ENCODE measurements at places on chromosomes 2 and 18.

- peak; percentile 69 for DNase-seq
These were observed 34.3 kb downstream of the LPIN2 start for GRCh38 chr18:2978661-2979106.

GRCh38 chr2:99903981-99904380, 238.4 kb downstream of the AFF3 start:
- no peak for DNase-seq

- DNase-seq = no peak
These were observed 46.2 kb upstream of the ACMSD start for GRCh38 chr2:134792186-134792585.

DNA sequence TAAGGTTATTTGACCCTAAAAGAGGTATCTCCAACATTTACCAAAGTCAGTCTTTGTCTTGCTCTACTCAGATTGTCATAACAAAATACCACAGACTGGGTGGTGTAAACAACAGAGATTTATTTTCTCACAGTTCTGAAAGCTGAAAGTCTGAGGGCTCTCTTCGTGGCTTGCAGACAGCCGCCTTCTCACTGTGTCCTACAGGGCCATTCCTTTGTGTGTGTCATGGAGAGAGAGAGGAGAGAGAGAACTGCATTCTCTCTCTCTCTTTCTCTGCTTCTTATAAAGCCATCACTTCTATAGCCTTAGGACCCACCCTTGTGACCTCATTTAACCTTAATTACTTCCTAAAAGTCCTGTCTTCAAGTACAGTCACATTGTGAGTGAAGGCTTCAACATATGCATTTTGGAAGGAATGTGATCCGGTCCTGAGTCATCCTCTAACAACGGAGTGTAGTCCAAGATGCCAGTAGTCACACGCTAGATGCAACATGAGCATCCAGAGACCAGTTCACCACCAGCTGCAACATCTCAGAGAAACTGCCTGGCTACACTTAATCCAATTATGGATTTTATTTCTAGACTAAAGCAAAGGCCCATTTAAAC, 130.2 kb downstream of the CD226 start:
- DNase-seq = peak; percentile 79

GRCh38 chr2:110678457-110679336, 834 bp upstream of the BUB1 start:
- peak; percentile 13 for DNase-seq

GRCh38 chr2:147863835-147864234, 19.0 kb downstream of the ACVR2A start:
- DNase-seq = no peak

DNA sequence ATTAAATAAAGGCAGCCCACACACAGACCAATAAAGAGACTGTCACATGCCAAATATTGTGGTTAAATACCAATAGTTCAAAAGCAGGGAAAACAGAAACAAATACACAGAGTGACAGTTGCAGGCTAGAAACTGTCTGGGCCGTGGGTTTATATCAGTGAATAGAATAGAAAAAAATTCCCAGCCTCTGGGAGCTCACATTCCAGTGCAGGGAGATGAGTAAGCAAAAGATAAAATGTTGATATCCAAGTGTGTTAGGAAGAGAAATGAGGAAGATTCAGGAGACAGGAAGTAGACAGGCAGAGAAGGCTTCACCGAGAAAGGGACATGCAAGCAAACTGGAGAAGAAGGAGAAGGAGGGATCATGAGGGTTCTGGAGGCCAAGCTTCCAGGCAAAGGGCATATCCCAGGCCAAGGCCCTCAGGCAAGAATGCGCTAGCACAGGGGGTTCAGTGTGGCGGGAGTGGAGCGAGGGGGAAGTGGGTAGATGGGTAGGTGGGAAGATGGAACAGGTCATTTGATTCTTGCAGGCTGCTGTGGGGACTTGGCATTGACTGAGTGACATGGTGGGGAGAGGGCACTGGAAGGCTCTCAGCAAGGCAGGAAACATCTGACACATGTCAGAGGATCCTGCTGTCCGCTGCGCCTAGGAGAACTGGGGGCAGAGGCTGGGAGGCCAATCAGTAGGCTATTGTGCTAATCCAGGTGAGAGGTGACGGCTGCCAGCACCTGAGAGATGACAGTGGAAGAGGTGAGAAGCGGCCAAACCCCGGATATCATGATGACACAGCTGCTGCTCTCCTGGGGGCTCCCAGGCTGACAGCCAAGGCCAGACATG, 89.2 kb downstream of the ZBTB7C start:
- DNase-seq = no peak

DNA sequence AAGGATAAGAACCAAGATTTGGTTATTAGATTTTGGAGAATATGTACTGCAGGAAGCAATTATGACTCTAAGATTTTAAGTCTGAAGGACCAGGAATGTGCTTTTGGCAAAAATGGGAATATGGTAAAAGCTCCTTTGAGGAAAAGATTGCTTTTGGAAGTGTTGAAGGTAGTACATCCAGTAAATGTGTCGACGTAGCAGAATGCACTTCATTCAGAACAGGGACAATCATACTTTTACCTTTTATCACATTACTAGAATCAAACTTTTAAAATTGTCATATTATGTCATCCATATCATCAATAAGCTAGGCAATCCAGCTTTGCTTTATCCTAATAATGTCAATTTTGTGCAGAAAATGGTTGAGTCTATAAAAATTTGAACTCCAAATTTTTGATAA, 74.3 kb upstream of the MSTN start:
- no peak for DNase-seq

DNA sequence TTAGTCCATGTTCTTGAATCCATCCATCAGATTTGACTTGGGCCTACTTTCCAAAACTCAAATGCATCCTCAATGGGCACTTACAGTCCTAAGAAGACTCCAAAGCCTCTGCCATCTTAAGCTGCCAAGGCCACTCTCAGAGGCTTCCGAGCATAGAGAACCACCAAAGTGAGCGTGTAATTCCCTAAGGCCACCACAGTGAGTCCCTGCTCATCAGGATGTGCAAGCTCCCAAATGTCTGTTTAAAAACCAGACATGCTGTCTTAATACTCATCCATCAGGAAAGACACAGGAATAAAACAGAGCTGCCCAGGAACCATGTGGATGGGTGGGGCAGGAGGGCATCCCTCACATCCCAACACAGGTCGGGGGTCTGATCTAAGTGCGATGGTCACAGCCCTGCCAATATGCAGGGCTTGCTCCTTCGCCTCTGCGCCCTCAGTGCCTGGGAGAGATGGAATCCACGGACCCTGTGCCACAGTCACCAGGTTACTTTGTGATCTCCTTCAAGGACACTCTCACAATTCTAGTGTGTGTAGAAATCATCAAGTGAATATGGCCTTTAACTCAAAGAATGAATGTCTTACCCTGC, 80.4 kb downstream of the POLR1A start:
- DNase-seq = no peak

- peak; percentile 53 for DNase-seq
These were observed 85.6 kb downstream of the EHD3 start for GRCh38 chr2:31319406-31320175.

DNA sequence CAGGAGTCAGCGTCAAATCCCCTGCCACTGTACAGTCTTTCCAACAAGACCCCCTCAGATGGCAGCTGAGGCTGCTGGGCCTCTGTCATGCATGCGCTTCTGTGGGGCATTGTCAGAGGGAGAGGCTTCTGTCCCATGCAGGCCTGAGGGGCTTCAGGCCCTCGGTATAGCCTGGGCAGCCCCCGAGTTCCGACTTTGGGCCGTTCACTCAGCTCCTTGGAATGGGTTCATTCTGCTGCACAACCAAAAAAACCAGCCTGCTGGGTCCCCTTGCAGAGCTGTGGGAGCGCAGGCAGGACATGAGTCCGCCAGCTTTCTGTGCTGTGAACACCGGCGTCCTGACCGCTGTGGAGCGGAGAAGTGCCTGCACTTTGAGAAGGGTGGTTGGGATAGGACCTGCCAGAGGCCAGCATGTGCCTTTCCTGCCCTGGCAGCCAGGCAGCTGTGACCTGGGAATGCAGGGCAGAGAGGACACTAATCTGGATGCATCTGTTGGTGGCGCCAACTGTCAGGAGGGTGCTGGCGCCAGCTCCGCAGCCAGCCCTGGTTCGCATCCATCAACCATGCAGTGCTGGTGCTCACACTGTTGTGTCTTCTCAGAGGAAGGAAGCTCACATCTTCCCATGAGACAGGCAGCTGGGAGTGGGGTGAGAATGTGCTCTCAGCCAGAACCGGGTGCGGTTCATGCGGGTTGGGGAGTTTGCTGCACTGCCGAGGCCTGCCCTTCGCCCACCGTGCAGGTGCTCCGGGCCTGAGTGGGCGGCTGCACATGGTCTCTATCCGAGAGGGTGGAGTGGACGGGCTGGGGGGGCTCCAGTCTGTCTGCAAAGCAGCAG, 14.3 kb downstream of the ARHGEF4 start:
- no peak for DNase-seq

- DNase-seq = no peak
These were observed 40.9 kb downstream of the KDM3A start for GRCh38 chr2:86482034-86482433.

- no peak for DNase-seq
These were observed 143.3 kb upstream of the KLHL29 start for GRCh38 chr2:23241611-23242245.

DNA sequence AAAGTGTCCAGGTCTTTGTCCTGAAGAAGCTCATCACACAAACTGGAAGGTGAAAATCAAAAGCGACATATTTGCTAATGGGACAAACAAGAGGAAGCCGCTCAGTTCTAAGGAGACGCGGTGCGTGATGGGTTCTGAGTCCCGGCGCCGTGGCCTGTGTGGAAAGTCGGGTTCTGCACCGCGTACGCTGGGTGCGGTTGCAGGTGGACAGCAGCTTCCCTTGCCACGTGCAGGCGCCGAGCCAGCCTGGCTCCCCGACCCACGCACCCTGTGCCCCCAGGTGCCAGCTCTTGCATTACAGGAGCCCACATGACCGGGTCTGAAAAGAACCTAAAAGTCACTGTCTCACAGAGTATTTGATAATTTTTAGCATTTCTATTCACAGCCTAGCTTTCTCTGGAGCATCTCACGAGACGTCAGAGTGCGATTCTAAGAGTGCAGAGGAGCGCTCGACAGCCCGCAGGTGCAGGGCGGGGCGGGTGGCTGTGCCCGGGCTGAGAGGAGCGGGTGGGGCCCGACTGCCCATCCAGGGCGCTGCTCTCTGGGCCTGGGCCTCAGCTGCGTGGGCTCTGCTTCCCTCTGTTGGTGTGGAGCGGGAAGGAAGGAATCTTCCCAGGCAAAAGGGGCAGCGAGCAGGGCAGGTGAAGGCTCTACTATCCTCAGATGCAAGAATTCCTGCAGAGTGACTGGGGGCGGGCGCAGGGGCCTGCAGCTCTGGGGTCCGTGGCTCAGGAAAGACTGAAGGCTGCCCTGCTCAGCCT, 39.4 kb downstream of the MYT1L start:
- DNase-seq = peak; percentile 14

- DNase-seq = no peak
These were observed 1.4 kb upstream of the UXS1 start for GRCh38 chr2:106195456-106195855.

GRCh38 chr18:56043641-56044061, 455.7 kb upstream of the TCF4 start:
- no peak for DNase-seq

DNA sequence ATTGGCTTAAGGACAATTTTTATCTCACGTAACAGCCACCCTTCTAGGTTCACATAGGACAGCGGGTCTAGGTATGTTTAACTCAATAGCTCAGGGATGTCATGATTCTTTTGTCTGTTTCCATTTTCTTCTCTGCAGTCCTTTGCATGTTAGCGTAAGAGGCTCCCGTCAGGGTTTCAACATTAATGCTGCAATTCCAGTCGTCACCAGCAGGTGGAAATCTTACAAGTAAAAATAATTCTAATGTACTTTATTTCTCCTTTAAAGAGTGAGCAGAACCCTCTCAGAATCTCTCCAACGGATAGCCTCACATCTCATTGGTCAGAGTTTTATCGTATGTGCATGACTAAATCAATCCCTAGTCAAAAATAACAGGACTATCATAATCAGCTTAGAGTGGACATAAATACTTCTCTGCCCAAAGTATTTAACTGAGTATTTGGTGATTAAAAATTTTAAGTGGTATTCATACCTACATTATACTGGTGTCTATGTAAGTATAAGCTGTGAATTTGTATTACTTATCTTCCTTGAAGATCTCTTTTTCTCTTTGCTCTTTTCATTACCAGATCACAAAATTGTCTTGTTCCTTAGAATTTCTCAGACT, 487.2 kb upstream of the GCFC2 start:
- DNase-seq = peak; percentile 15

- DNase-seq = no peak
These were observed 131.6 kb downstream of the VAPA start for GRCh38 chr18:10045296-10045891.

DNA sequence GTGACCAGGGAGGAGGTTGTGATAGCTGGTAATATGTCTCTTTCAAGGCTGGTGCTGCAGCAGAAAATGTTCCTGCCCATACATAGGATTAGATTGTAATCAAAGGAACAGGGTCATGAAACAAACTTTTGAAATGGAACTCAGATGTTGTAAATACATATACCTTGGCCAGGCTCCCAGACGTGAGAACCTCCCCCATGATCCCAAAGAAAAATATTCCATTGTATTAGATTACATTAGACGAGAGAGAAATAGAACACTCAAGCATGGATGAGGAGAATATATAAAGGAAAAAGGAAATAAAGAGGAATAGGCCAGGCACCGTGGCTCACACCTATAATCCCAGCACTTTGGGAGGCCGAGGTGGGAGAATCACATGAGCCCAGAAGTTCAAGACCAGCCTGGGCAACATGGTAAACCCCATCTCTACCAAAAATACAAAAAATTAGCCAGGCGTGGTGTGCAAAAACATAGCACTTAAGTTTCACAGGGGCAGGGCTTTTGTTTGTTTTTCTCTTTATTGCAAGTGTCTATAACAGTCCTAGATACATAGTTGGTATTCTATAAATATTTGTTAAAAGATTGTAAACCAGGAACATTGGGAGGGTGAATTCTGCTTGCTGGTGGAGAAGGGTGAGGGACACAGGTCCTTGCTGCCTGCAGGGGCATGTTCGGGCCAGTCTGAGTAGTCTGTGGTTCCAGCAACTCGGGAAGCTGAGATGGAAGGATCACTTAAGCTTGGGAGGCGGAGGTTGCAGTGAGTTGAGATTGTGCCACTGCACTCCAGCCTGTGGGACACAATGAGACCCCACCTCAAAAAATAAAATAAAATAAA, 52.8 kb downstream of the RPL37A start:
- peak; percentile 62 for DNase-seq

DNA sequence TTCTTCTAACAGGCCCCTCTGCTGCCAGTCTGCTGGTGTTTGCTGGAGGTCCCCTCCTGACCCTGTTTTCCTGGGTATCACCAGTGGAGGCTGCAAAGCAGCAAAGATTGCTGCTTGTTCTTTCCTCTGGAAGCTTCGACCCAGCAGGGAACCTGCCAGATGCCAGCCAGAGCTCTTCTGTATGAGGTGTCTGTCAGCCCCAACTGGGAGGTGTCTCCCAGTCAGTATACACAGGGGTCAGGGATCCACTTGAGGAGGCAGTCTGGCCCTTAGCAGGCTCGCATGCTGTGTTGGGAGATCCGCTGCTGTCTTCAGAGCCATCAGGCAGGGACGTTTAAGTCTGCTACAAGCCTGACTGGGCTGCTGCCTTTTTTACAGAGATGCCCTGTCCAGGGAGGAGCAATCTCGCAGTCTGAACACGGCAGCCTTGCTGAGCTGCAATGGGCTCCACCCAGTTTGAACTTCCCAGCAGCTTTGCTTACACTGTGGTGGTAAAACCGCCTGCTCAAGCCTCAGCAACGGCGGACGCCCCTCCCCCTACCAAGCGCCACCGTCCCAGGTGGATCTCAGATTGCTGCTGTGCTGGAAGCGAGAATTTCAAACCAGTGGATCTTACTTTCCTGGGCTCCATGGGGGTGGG, 29.9 kb downstream of the CHCHD5 start:
- DNase-seq = no peak

GRCh38 chr18:3611313-3612090, 161.5 kb downstream of the TGIF1 start:
- DNase-seq = no peak

GRCh38 chr2:166607880-166608279, 113.8 kb upstream of the SCN7A start:
- DNase-seq = no peak
